HEK293T (cell line): ENCODE measurements at places on chromosomes 12 and 14.

GRCh38 chr12:122845865-122846621, 10.8 kb downstream of the HIP1R start:
- DNase-seq = no peak

DNA sequence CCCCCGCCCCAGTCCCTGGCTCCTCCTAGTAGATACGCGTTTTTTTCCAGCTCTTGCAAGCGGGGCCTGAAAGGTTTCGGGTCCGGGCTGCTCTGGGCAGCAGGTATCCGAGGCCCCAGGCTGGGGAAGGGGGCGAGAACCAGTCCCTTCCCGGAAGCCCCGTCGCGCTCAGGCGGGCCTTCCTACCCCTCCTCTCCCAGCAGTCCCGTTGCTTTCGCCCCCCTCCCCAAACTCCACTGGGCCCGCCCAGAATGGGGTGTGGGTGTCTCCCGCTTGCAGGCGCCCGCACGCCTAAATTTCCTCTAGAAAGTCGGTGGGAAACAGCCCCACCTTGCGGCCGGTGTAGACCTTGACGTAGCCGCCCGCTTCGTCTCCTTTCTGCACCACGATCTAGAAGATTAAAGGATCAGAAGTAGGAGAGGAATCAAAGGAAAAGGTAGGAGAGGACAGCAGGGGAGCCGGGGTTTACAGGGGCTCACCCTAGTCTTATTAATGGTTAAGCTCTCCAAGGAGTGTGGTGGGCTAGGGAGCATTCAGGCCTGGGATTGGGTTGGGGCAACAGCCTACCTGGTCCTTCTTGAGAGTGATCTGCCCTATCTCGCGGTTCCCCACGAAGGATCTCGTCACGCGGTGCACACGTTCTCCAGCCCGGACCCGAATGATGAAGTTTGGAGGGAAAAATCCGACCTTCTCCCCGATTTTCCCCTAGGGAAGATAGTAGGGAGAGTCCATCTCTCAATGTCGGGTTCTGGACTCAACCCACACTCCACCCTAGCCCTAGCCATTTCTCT, 7.3 kb downstream of the STAC3 start:
- peak; percentile 80 for DNase-seq

- no peak for DNase-seq
Observed at GRCh38 chr12:28780096-28780495, 369.0 kb upstream of the FAR2 start.

- no peak for DNase-seq
Observed at GRCh38 chr12:76706761-76707160, 57.2 kb upstream of the ZDHHC17 start.

DNA sequence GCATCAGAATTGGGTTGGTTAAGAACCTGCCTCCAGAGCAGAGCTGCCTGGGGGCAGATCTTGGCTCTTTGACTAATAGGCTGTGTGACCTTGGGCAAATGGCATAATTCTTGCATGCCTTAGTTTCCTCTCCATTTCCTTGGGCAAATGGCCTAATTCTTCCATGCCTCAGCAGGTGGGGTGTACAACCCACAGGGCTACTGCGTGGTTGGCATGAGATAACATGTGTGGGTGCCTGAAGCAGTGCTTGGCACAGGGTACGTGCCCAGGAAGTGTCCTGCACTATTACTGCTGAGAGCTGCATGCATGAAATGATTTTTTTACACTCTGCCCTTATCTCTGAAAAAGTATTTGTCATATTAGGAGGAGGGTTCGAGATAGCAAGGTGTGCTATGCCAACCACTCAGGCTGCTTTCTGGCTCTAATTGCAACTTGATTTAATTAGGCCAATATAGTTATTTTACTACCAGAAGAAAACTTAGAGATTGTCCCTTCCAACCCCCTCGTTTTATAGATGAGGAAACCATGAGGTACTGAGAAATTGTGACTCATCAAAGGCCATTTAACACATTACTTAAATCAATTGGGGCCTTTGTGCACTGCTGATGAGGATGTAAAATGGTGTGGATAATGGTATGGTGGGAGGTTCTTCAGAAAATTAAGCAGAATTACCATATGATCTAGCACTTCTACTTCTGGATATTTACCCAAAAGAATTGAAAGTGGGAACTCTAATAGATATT, 161.6 kb upstream of the HIF1A start:
- no peak for DNase-seq

GRCh38 chr12:52628111-52628507, 9.8 kb upstream of the KRT73 start:
- DNase-seq = no peak

DNA sequence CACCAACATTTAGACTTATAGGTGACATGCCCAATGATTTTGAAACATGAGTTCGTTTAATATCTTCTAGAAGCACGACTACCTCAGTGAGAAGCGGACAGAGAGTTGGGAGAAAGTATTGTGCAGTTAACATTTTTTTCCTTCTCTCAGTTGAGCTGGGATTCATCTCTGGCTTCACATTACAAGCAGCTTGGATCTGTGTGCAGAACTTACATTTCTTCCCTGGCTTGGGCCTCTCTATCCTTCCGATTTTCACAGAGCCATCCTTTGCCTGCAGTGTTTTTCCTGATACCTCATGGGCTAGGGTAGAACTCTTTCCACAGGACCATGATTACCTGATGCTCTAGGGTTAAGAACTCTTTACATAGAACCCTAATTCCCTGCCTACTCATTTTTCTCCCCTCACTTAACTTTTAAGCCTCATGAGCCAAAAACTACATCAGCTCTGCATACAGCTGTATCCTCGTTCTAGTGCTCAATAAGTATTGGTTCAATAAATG, 86.5 kb downstream of the FLRT2 start:
- no peak for DNase-seq

GRCh38 chr14:80637756-80638619, 303.6 kb downstream of the CEP128 start:
- no peak for DNase-seq

- DNase-seq = no peak
Observed at GRCh38 chr14:38168416-38168815, 39.3 kb upstream of the SSTR1 start.
